ENCODE measurements at places on chromosomes 7 and 10.
A peak's percentile ranks its signal among the peaks of the same experiment; 100 is the strongest.

DNA sequence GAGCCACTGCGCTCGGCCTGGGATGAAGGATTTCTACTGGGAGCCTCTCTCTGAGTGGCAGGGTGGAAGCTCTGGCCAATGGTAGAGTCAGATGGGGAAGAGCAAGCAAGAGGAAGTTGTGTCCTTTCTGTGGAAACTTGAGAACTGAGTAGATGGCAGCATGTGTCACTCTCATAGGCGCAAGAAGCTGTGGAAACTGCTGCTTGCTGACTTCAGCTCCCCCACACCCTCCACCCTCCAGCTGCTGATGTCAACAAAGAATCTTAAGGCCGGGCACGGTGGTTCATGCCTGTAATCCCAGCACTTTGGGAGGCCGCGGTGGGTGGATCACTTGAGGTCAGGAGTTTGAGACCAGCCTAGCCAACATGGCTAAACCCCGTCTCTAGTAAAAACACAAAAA lies 39.8 kb upstream of the SRGN start:
- peak; percentile 73 for DNase-seq

- no peak for DNase-seq
Measured at GRCh38 chr7:149707448-149707886, 65.9 kb downstream of the ZNF467 start.

GRCh38 chr7:70738151-70738885 lies 393.6 kb upstream of the GALNT17 start:
- DNase-seq, result no peak

- no peak for DNase-seq
Measured at GRCh38 chr10:37865957-37866803, 8.8 kb upstream of the ZNF248 start.

DNA sequence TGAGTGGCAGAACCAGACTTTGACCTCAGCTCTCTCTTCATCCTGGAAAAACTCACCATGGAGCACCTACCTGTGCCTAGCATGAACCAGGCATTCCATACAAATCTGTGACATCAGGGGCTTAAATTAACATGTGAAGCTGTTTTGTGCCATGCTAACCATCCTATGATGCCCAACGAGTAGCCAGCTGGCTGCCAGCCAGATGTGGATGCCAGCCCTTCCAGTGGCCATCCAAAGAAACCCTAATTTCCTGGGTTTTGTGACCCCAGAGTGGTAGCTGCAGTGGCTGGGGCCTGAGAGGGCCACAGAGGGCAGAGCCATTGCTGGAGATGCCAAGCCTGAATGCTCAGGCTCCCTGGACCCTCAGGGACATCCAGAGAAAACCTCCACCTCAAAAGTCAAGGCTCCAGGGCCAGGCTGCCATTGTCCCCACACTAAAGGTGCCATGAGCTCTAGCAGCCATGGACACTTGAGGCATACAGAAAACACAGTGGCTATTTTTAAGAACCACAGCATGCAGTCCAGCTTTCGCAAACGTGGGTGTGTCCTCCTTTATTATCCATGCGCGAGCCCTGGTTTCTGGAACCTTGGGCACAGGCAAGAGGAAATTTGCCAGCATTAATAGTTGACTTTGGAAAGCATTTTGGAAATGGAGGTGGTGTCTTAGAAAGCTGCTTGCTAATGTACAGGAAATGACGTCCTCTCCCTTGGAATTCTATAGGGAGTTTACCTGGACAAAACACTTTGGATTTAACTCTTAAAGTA lies 6.0 kb downstream of the CPXM2 start:
- DNase-seq, result no peak

- DNase-seq, result no peak
Measured at GRCh38 chr10:119454316-119454715, 88.2 kb downstream of the RGS10 start.

- DNase-seq, result peak; percentile 6
Measured at GRCh38 chr7:95303013-95303905, 21.1 kb downstream of the PON1 start.

DNA sequence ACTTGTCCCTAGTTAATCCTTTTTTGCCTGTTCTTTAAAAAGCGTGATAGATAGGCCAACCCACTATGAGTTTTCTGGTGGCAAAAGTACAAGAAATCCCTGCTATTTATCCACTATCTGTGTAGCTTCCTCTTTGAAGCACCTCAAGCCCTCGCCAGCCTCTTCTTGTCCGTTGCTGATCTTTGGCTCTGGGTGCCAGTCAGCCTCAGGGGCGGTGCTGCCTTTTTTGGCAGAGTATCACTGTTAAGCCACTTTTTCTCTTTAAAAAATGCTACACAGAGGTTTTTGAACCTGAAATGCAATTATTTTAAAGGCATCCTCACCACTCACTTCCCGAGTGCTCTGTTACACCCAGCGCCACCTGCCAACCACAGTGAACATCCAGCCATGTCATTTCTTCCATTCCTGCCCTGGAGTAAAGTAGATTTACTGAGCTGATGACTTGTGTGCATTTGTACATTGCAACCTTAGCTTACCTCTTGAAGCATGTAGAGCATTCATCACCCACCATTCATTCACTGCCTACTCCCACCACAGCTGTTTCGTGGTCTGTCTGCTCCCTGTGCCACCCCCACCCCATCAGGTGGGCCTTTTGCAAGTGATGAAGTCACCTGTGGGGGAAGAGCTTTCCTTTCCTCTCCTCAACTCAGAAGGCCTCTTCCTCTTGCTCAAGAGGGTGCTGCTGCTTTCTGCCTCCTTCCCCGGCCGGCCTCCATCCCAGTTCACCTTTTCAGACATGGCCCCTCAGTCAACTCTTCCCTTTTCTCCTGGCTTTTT lies 414.2 kb upstream of the GALNT17 start:
- DNase-seq, result no peak

DNA sequence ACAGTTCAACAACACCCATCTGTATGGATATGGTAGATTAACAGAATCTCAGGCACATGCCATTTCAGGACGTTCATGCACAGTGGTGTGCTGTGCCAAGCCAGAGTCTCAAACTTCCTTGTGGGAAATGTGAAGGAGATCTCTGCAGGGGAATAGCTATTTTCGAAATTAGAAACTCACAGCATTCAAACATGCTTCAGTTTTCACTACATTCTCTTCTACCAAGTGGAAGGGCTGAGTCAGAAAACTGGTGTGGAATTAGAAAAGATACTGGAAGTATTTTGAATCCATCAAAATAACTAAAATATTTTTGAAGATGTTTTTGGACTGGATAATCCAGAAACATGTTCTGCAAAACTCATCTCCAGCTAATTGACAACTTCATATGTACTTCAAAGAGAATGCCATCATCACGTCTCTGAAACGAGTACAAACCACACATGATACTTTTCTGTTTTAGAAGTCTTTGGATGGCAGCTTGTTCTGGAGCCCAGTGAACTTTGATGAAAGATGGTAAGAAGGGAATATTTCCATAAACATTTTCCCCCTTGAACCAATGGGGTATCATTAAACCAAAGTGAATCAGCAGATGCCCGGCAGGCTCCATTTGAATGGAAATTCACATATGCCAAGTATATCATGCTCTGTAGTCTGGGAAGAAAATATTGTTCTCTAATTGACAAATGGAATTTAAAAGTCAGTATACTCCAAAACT lies 616.3 kb upstream of the IGFBP3 start:
- no peak for DNase-seq

GRCh38 chr10:31620226-31621151 lies 301.5 kb downstream of the ZEB1 start:
- peak; percentile 76 for DNase-seq

- no peak for DNase-seq
Measured at GRCh38 chr7:14209896-14210484, 220.5 kb upstream of the ETV1 start.

DNA sequence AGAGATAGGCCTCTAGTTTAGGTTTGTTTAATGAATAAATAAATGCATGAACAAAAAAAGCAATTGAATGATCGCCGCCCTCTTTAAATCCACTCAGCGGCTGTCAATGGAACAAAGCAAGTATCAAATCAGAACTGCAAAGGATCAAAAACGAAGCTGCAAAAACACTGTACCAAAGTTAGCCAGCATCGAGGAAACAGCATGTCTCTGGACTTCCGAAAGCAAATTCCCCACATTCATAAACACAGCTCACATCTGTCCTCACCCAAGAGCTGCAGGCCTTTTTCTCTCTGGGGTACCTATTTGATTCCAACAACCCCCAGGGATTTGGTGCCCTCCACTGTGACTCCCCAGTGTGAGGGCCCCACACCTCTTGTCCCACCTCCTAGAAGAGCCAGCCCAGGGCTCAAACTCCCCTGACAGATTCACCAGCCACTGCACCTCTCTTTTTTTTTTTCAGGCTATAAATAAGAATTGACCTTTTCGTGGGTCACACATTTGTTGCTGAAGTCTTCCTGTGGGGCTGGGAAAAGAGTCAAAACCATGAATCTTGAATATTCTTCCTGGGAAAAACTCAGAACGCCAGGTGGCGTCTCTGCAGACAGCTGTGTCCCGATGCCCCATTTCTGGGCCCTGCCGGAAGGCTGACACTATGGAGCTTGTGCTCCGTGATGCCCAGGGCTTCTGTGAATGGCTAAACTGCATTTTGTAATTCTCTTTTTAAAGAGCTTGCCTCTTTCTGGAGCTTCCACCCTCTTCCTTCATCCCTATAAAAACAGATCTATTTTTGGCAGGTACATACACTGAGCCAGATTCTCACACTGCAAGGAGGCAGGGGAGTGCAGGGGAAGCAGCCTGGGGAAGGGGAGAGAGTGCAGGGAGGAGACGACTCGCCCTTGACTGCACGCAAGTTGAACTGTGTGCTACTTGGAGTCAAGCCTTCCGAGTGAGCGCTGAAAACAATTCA lies 51.7 kb downstream of the HSPA12A start:
- no peak for DNase-seq

- DNase-seq, result peak; percentile 29
Measured at GRCh38 chr10:34575882-34576281, 239.2 kb downstream of the PARD3 start.

DNA sequence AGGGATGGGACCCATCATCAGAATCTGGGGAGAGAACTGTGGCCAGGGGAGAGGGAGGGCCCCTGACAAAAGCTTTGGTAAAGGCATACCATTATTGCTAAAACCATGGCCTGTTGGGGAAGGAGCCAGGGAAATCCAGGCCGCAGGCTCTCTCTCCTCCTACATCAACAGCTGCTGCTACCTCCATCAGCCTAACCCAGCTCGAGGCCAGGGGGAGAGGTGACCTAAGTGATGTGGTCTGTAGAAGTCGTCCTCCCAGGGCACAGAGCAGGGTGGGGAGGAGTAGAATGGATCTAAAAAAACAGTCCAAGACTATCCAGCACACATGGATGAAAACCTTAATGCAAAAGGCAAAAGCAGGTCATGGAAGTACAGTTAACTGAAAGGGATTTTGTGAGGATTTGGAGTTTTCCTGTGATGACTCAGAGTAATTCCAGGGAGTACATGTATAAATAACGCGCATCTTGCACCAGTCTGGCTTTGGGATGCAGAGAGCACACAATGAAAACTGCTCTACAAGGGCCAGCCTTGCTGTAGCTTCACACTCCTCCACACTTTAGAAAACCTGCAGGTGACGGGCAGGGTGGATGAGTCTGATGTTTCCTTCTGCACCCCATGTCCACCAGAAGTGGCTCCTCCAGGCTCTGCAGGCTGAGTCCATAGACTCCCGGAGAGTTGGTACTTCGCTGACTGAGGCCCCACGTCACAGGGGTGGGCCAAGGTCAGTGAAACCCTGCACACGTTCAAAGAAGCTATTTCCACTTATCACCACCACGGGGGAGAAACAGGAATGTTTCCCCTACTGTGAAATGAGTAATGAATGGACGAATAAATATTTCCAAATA lies 38.5 kb upstream of the MSMB start:
- no peak for DNase-seq

DNA sequence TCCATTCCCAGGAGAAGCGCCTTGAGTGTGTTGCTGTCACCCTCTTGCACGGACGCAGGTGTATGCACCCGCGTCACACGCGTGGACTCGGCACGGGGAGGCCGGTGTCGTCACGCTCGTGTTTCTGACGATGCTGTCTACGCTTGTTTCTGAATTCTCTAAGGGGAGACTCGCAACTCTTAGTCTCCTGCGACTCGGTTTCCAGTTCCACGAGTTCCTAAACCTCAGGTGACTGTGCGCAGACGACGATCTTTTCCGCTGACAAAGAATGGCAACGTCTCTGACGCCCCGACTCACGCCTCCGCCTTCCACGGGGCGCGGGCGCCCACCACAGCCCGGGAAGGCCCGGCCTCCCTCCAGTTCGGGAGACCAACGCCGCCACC lies 579 bp downstream of the IDI1 start:
- no peak for DNase-seq

GRCh38 chr7:87339373-87339897 lies 6.0 kb upstream of the CROT start:
- DNase-seq, result no peak

- no peak for DNase-seq
Measured at GRCh38 chr7:94529516-94529915, 19.9 kb downstream of the CASD1 start.

- DNase-seq, result no peak
Measured at GRCh38 chr10:1938317-1938716, 201.0 kb upstream of the ADARB2 start.

GRCh38 chr10:59234816-59235429 lies 58.5 kb downstream of the PHYHIPL start:
- no peak for DNase-seq

- peak; percentile 62 for DNase-seq
Measured at GRCh38 chr7:22867003-22867402, 44.4 kb upstream of the TOMM7 start.

DNA sequence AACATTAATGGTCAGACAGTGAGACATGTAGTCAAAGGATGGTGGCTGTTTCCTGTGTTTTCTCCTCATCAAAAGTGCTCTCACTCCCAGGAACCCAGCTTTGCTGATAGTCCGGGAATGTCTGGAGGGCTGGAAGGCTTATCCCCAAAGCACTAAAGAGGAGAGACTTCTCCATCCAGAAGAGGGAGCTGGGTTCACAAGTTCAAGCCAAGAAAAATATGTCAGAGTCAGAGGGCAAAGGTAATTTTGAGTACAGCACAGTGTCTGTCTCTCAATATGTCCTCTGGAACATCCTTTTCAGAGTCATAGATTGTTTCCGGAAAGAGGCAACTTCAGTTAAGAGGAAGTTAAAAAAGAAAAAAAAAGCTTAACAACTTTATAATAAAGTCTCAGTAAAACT lies 281.5 kb upstream of the PHYHIPL start:
- no peak for DNase-seq

GRCh38 chr10:16905320-16905719 lies 88.1 kb upstream of the RSU1 start:
- peak; percentile 83 for DNase-seq

DNA sequence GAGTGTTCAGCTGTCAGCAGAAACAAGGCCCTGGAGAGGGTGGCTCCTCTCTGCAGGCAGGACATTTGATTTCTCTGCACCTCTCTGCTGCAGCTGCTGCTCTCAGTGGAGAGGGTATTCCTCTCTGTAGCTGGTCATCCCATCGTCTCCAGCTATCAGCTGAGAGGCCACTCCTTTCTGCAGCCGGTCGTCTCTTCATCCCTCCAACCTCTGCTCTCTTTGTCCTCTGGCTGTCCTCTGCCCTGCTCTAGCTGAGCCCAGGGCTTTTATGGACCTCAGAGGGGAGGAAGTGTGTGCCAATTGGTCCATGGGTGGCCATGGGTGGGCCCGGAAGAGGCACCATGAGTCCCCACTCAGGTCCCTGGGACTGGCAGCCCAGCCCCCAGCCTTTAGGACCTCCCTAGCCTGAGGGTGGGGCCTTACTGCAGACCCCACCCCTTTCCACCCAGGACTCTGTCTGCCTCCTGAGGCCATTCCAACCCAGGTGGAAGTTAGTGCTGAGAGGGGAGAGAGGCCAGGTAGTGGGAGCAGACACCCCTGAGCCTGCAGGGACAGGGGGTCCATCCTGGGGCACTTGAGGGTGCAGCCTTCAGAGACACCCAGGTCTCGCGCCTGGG lies 26.2 kb upstream of the CDCA7L start:
- DNase-seq, result no peak

Data from skeletal muscle cell (primary cell).